ENCODE measurements at places on chromosomes 2 and 18.

GRCh38 chr2:217916504-217917254 is 86.1 kb downstream of the TNS1 start:
- DNase-seq, result no peak

DNA sequence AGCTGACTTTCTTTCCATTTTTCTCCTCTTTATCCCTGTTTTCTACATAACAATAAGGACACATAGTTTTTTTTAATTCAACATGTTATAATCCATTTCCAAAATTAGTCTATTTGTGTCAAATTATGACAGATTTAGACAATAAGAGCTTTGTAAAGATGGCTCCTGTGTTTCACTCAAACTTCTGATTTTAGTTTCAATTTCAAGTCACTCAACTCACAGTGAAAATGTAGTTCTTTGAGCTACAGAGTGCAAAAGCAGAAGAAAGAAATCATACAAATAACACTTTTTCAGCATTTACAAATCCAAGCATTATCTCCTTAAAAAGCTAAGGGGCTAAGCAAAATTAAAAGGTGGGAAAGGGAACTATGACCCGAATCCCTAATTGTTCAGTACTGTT is 340.7 kb upstream of the TRIB2 start:
- DNase-seq, result no peak

DNA sequence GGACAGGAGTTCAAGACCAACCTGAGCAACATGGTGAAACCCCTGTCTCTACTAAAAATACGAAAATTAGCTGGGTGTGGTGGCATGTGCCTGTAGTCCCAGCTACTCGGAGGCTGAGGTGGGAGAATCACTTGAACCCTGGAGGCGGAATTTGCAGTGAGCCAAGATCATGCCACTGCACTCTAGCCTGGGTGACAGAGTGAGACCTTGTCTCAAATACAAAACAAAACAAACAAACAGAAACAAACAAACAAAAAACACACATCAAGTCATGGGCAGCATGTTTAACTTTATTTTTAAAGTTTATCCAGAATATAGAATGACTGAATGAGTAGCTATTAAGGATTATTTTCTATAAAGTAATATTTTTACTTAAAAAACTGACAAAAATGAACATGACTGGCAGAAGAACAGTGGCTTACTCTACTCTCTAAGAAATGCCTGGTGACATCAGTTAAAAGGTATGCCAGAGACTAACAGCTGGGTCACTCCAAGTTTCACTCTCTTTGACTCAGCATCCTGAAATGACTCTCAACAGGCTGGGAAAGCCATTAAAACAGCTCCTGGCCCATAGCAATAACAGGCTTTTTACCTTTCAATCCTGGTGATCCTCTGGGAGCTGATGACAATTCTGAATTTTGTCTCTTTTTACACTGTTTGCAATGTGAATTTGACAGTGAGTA is 281.6 kb upstream of the STON1 start:
- DNase-seq, result peak; percentile 92

- DNase-seq, result peak; percentile 93
Observed at GRCh38 chr2:111071600-111072171, 49.0 kb upstream of the BCL2L11 start.

GRCh38 chr2:122062506-122062905 is 307.1 kb downstream of the TSN start:
- DNase-seq, result no peak

DNA sequence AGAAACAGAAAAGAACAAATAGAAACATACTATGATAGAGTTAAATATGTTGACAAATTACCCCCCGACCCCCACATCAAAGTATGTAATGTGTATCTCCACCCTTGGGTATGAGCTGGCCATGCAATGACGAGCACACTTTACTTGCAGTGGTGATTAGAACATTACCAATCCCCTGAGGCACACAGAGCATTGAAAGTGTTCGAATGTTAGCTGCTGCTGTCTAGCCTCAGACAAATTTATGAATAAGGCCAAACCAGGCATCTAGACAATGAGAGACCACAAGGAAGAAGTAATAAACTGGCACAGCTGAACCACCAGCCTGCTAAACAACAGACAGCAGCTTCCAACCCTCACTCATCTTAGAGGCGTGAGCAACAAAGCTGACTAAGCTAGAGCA is 380.5 kb downstream of the DSEL start:
- DNase-seq, result no peak

GRCh38 chr2:237181844-237182243 is 96.2 kb downstream of the COPS8 start:
- peak; percentile 96 for DNase-seq

DNA sequence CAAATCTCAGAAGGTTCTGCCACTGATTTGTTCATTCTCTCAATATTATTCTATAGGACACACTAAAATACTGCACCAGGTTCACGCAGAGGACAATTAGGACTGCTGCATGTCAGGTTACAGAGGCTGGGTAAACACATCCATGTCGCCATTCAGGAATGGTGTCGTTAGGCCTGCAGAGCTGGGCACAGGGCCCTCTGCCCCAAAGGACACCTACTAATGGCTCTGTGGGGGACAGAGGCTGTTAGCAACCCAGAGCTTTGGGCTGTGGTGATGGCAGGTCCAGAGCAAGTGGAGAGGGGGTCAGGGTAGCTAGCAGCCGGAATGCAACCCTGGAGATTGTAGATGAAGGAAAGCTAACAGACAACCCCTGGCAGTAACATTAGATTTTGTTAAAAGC is 115.9 kb downstream of the TTC32 start:
- no peak for DNase-seq

GRCh38 chr18:25350489-25351251 is 1.3 kb downstream of the ZNF521 start:
- DNase-seq, result peak; percentile 42

GRCh38 chr2:48567671-48568070 is 37.7 kb downstream of the STON1 start:
- DNase-seq, result peak; percentile 57
